ENCODE measurements at places on chromosomes 12 and 14. TPM values are rescaled to one million over a fixed set of nuclear protein-coding genes. Genes with fewer than 3 reads are reported as not detected.

SLC25A21 gene
- 0.26 TPM for total RNA-seq

ZNF605 gene
- total RNA-seq, result 8.8 TPM

SLC5A8 gene
- total RNA-seq, result not detected

MIPOL1 gene
- total RNA-seq, result 5.5 TPM

CPNE6 gene
- total RNA-seq, result not detected

LRTM2 gene
- not detected for total RNA-seq

CLMN gene
- 5.8 TPM for total RNA-seq

ITGB7 gene
- total RNA-seq, result 1.6 TPM

ACSM4 gene
- not detected for total RNA-seq

TAS2R9 gene
- not detected for total RNA-seq

VRTN gene
- not detected for total RNA-seq

CLEC1A gene
- total RNA-seq, result 1.6 TPM

ATP2A2 gene
- total RNA-seq, result 2,008 TPM

SCN8A gene
- 0.21 TPM for total RNA-seq

KRT8 gene
- 1.3 TPM for total RNA-seq

- no peak for DNase-seq
Measured at GRCh38 chr14:102491786-102492530, 17.6 kb downstream of the ANKRD9 start.

GRCh38 chr14:24843494-24843893, 206.5 kb downstream of the STXBP6 start:
- DNase-seq, result no peak

GRCh38 chr12:74889563-74890236, 319.9 kb downstream of the KCNC2 start:
- no peak for DNase-seq

- DNase-seq, result no peak
Measured at GRCh38 chr12:54251667-54252284, 28.1 kb downstream of the CBX5 start.

DNA sequence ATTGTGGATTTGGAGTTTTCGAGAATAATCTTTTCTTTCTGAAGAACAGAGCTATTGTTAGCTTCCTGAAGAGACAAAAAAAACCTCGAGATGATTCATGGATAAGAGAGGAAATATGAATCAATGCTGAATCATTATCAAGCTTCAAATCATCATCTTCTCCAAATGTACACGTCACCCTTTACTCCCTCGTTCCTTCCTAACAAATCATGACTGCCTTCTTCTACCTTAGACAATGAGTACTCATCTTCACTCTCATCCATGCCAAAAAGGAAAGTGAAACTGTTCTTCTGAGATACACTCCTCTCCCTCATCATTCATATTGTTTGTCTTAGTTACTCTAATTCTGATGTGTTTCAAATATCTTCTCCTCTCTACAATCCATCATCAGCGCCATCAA, 1115.8 kb upstream of the ATXN7L3B start:
- DNase-seq, result no peak

- DNase-seq, result no peak
Measured at GRCh38 chr12:321606-322326, 59.1 kb upstream of the SLC6A13 start.

DNA sequence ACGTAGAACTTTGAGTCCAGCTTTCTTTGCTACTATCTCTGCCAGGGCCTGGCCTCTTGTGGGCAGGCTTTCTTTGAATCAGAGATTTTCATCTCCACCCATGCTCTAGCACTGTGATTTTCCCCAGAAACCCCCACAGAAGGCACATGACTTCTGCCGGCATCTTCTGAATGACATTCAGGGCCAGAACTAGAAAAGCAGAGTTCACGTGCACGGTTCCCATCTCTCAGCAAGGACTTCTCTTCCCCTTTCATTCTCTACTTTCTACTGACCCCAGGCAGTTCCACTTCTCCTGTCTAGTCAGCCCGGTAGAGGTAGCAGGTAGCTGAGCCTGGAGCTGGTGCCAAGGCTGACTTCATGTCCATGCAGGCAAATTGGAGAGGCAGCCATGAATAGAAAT, 26.9 kb downstream of the BATF start:
- DNase-seq, result no peak

- no peak for DNase-seq
Measured at GRCh38 chr14:80570930-80571298, 359.6 kb upstream of the DIO2 start.

GRCh38 chr12:42785944-42786343, 196.4 kb upstream of the PRICKLE1 start:
- no peak for DNase-seq

DNA sequence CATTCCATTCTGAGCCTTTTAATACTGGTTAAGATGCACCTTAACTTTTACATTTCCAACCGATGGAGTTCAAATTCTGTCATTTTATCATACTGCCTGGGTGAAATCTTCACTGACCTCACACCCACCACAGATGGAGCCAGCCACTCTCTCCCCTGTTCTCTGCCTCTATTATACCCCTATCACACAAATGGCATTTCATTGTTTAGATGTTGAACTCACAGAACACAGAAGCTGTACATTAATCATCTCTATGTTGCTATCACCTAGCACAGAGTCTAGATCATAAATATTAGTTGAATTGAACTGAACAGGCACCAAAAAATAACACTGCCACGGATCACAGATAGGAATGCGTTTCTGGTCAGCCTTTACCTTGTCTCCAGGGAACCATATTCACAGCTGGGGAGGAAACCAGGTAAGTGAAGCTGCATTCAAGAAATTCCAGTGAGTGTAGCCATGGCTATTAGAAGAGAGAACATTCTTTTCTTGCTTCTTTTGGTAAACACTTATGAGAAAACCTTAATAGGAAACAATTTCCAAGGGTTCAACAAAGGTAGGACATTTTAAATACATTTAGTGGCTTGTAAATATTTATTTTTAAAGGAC, 194.9 kb upstream of the RMST start:
- DNase-seq, result no peak

DNA sequence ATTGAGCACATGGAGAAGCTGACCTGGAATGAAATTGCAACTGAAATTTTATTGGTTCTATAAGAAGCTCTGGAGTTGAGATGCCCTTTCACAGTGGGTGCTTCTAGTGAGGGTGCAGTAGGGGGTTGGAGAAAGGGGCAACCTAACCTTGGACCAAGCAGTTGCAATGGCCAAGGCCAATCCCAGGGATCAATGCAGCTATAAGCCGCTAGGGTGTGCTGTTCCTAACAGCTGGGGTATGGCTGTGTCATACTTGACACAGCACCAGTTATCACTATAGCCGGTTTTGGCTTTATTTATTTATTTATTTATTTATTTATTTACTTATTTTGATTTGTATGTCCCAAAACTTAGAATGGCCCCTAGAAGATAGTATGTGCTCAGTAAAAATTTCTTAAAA, 505.9 kb downstream of the FLRT2 start:
- DNase-seq, result no peak

GRCh38 chr12:54360717-54361456, 3.4 kb downstream of the GPR84 start:
- peak; percentile 65 for DNase-seq

GRCh38 chr14:55349565-55349964, 62.1 kb downstream of the ATG14 start:
- no peak for DNase-seq

- no peak for DNase-seq
Measured at GRCh38 chr12:105374303-105374702, 43.8 kb downstream of the C12orf75 start.

DNA sequence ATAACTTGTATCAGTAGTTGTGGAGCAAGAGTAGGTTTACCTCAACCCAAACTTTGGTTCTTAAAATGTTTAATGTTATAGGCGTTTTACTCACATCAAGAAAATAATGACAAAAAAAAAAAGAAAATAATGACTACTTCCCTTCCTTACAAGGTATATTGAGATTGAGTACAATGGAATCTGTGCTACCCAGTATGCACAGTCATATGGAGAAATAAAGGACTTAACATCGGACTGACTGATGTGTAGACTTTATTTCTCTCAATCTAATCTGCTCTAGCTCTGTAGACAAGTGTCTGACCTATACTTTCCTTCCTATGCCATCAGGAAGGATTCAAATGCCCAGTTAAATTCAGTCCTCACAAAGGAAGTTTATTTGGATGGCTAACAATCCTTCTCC, 14.4 kb downstream of the MUCL1 start:
- DNase-seq, result no peak

GRCh38 chr12:21527451-21528180, 1.5 kb downstream of the SPX start:
- DNase-seq, result peak; percentile 83

GRCh38 chr12:12017798-12018197, 52.9 kb upstream of the BCL2L14 start:
- no peak for DNase-seq

GRCh38 chr12:132289356-132290202, 39.8 kb downstream of the GALNT9 start:
- no peak for DNase-seq

- DNase-seq, result no peak
Measured at GRCh38 chr14:102985665-102986064, 63.2 kb downstream of the AMN start.

GRCh38 chr14:100904307-100905087, 975 bp upstream of the RTL1 start:
- no peak for DNase-seq

DNA sequence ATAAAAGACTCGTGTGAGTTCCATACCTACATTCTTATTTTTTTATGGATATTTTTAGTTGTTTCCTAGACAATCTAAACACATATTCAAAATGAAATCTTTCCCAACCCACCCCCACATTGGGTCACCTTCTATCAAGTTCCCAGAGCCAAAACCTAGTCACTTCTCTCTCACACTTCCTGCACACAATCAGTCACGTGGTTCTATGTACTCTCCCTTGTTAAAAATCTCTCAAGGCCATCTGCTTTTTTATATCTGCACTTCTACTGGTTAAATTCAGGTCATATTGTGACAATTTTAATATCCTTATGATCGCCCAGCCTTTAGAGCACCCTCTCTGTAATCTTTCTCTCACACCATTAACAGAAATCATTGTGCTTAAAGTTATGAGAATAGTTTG, 175.0 kb upstream of the SYT10 start:
- no peak for DNase-seq

GRCh38 chr14:49986343-49987014, 93.6 kb downstream of the ARF6 start:
- no peak for DNase-seq

DNA sequence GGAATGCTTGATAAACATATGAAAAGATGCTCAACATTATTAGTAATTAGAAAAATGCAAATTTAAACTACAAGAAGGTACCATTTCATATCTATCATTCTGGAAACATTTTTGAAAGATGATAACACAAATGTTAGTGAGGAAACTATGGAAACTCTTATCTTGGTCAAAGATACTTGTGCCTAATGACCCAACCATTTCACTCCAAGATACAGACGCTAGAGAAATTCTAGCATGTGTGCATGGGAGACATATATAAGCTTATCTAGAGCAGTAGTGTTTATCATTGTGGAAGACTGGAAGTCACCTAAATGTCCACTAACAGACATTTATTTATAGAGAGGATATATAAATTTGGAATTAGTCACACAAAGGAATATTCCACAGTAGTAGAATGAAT, 143.1 kb upstream of the HMGA2 start:
- no peak for DNase-seq

DNA sequence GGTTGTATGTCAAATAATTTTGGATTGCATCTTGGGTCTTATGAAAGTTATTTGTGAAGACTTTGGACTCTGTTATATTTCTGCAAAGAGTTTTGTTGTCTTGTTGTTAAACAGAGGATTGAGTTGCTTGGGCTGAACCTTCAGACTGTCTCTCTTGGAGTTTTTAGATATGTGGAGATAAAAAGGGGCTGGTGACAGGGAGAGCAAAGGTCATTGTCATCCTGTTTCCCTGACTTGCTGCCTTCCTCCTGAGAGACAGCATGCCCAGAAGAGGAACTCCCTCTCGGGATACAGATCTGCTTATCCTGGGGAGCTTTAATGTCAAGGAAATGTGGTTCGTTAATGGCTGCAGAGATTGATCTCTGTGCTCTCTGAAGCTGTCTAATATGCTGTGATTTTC, 47.6 kb upstream of the RFLNA start:
- DNase-seq, result no peak

GRCh38 chr12:92206596-92206995, 61.0 kb upstream of the BTG1 start:
- no peak for DNase-seq

DNA sequence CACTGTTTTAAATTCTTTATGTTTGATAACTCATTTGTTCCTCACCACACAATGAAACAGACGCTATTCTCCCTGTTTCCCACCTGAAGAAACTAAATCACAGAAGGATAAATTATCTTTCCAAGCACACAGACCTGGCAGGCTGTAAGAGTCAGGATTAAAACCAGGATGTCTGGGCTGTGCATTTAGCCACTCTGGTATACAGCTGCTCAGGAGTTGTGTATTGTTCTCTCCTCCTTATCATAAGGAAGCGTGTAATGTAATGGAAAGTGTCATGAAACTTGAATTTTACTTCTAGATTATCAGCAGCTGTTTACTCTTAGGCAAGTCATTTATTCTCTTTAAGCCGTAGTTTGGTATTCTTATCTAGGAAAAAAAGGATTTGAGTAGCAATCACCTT, 154.8 kb upstream of the LRIG3 start:
- no peak for DNase-seq

DNA sequence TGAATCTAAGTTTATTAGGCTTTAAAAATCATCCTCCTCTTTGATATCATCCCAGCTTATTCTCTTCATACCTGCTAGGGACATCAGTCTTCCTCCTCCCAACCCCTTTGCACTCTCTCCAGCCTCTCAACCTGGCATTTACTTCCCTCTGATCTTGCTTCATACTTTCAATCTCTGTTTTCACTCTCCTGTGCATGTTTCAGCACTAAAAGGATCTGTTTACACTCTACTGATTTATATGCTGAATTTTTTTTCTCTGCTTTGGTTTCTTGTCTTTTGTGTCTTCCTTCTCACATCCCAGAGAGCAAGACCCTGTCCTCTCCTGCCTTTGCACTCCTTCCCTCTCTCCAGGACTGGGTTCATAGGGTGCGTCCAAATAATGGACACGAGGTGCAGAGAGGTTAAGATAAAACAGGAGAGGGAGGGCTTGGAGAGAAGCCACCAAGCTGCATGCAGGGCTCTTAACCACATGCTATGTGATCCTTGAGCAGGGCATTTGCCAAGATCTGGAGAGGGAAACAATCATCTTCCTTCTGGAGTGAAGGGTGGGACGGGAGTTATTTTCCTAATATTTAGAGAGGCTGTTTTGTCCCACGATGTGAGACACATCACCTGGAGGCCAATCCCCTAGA, 3.0 kb upstream of the CISTR start:
- no peak for DNase-seq

Data from psoas muscle (tissue), 8 donors.